Mesothelial cell of epicardium (in vitro differentiated cells): ENCODE measurements at places on chromosomes 12 and 14. TPM values are rescaled to one million over a fixed set of nuclear protein-coding genes. Genes with fewer than 3 reads are reported as not detected.

The ETFBKMT gene
- total RNA-seq, result 1.6 to 2.6 TPM (median 1.8 TPM) in 3 replicates

GRCh38 chr12:14999021-14999694 lies 26.3 kb downstream of the PDE6H start:
- peaks cover 72% of the 10 kb centered on the region for H3K4me1 ChIP-seq
- no peaks in the 10 kb centered on the region for H3K36me3 ChIP-seq
- no peaks in the 10 kb centered on the region for H3K27me3 ChIP-seq
- DNase-seq, result no peak
- H3K4me3 ChIP-seq, result no peak overlapping the region

DNA sequence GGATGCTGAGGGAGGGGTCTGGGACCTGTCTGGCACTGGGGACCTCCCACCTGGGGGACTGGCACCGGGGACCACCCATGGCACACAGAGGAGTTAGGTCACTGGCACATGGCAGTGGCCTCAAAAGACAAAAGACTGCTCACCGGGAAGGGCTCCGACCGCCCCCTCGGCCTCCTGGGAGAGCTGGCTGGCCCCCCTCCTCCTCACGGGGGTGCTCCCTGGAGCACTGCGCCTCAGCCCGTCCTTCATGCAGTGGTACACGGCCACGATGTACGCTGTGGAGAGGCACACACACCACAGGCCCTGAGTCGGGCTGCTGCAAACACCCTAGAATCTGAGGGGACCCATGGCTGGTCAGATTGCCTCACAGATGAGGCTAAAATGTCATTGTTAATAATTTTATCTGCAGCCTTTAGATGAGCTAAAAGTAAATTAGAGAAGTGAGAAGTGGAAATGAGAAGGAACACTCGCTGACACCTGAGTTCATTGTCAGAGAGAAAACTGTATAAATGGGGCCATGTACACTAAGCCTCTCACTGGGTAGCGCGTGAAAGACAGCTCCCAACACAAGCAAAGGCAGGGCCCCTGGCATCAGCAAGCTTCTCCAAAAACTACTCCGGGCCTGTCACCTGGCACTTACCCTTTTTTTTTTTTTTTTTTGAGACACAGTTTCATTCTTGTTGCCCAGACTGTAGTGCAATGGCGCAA lies 14.1 kb downstream of the P2RX2 start:
- DNase-seq, result no peak
- H3K4me3 ChIP-seq, result no peak overlapping the region
- no peaks in the 10 kb centered on the region for H3K4me1 ChIP-seq
- H3K27me3 ChIP-seq, result no peaks in the 10 kb centered on the region
- no peak overlapping the region for H3K27ac ChIP-seq
- H3K36me3 ChIP-seq, result peaks cover 62% of the 10 kb centered on the region

DNA sequence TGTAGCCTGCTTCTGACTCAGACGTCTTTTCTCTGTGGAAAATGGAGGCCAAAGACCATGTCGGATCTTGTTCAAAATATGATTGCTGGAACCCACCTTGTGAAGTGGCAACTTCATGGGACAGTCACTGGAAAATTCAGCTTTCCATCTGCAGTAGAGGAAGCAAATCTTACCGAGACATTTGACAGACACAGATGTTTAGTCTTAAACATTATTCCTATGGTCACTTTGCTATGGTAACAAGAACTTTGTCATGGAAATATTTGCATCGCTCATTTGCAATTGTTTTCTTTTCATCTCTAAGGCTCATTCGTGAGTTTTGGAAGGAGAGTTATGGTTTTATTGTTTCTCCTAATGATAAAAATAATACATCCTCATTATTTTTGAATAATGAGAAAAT lies 98.3 kb upstream of the HIF1A start:
- no peak overlapping the region for H3K27ac ChIP-seq
- no peaks in the 10 kb centered on the region for H3K27me3 ChIP-seq
- H3K4me1 ChIP-seq, result peaks cover 13% of the 10 kb centered on the region
- H3K36me3 ChIP-seq, result no peaks in the 10 kb centered on the region
- no peak overlapping the region for H3K4me3 ChIP-seq

DNA sequence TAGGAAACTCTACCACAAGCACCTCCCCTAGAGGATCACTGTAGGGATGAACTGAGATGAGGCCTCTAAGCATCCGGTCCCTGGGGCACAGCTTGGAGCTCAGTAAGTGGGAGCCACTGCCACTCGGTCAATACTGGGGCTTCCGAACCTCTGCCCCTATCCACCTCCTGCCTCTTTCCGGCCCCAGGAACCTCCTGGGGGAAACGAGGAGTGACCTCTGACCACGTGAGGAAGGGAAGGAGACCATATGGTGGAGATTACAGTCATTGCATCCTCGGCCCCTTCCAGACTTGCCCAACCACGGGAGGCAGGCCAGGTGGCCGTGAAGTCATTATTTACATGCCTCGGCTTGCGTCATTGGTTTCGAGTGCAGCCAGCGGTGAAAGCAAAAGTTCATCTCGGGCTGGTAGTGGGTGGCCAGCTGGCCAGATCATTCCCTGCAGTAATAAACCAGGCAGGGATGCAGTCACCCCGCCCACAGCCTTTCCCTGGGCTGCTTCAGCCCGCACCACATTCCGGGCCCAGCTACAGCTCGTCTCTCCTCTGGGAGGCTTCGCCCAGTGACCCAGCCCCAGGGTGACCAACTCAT lies 65.4 kb downstream of the C14orf132 start:
- H3K27me3 ChIP-seq, result no peaks in the 10 kb centered on the region
- H3K4me1 ChIP-seq, result peaks cover 41% of the 10 kb centered on the region
- H3K4me3 ChIP-seq, result no peak overlapping the region
- no peak for DNase-seq
- H3K36me3 ChIP-seq, result no peaks in the 10 kb centered on the region
